ENCODE measurements at places on chromosomes 7 and 10.

- no peak for DNase-seq
Observed at GRCh38 chr10:92756201-92757065, 66.7 kb downstream of the HHEX start.

DNA sequence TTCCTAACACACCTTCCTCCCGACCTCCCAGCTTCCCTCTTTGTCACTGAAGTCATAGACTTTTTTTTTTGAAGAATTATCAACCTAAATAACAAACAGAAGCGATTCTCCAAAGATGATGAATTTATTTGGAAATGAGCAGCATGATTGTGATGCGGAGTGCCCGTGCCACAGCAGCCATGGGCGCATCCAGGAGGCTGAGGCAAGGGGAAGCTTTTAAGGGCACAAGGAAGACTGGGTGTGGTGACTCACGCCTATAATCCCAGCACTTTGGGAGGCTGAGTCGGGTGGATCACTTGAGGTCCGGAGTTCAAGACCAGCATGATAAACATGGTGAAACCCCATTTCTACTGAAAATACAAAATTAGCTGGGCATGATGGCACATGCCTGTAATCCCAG is 16.2 kb upstream of the GIMAP8 start:
- peak; percentile 28 for DNase-seq

GRCh38 chr10:17026686-17027485 is 102.7 kb downstream of the CUBN start:
- no peak for DNase-seq

DNA sequence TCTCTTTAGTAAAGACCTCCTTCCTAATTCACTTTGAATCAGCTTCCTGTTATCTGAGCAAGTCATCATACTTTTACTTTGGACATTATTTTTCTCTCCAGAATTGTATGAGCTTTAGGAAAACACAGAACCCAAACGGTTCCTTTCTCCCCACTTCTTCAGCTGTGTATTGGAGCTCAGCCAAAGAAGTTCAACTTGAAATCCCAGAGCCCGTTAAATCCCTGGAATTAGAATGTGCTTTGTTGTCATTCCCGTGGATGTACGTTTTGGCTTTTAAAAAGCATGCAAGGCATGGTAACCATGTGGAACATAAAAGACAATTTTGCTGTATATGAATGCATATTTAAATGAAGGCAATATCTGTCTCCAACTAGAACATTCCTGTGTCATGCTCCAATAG is 46.6 kb downstream of the AGMO start:
- no peak for DNase-seq

GRCh38 chr10:60155099-60155877 is 234.4 kb downstream of the ANK3 start:
- DNase-seq = no peak

GRCh38 chr7:92297736-92298135 is 52.0 kb downstream of the ANKIB1 start:
- no peak for DNase-seq

GRCh38 chr10:32477499-32477898 is 31.6 kb downstream of the CCDC7 start:
- no peak for DNase-seq

DNA sequence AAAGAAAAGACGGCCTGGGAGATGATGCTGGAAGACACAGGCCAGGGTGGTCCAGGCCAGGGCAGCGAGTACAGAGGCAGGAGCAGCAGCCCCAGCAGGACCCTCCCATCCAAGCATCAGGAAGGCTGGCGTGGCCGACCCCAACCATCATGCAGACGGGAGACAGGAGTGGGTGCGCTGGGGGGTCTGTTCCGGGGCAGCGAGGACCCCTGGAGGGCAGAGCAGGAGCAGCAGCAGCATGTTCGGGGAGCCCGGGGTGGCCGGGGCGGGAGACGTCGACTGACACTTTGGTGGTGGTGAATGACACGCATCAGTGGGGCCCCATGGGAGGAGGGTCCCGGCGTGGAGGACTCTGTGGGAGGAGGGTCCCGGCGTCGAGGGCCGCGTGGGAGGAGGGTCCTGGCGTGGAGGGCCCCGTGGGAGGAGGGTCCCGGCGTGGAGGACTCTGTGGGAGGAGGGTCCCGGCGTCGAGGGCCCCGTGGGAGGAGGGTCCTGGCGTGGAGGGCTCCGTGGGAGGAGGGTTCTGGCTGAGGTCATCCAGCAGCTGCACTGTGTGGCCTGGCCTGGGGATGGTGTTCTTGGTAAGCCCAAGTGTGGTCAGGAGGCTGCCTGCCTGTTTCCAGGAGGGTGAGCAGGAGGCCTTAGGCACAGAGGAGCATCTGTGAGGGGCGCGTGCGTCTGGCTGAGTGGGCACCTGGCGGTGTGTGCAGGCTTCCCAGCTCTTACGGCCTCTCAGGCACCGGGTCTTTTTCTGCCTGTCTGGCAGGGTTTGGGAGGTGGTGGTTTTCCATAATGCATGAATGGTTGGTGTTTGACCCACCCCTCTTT is 38.9 kb downstream of the FAM20C start:
- DNase-seq = no peak

GRCh38 chr10:73647211-73647874 is 6.1 kb upstream of the MYOZ1 start:
- DNase-seq = peak; percentile 69

GRCh38 chr10:2005546-2005945 is 268.2 kb upstream of the ADARB2 start:
- no peak for DNase-seq

All from right atrium auricular region (tissue), 2 donors.